Lung (tissue), 17 donors: ENCODE measurements at places on chromosomes 11 and 22.

DNA sequence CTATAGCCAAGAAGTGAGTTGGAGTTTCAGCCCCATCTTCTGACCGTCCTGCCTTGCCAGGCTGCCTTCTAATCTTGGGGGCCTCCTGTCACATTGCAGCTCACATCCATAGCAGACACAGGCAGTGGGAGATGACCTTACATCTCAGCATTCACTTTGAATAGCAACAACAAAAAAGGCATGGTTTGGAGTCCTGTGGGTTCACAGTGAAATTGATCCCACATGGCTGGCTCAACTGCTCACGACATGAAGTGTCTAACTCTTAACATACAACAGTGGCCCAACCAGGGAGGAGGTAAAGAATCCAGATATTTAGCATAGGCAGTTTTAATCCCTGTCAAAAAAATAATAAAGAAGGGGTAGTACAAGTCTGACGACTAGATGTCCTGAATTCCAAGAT lies 38.1 kb downstream of the DBX1 start:
- no peak for DNase-seq

DNA sequence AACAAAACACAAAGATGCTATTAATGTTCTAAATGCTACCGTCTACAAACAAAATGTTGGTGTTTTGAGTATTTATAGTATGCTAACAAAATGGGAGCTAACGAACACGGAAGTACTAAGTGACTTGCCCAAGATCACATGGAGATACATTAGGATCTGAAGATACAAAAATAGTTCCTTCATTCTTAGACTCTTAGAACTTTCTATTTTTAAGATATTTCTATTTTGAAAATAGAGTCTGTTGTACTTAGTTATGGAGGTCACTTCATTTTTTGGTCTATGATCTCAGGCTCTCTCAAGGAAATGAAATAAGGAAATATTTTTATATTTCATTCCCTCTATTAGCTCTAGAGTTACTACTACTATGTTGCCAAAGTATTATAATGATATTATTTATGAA lies 64.2 kb downstream of the APOL5 start:
- no peak for DNase-seq

DNA sequence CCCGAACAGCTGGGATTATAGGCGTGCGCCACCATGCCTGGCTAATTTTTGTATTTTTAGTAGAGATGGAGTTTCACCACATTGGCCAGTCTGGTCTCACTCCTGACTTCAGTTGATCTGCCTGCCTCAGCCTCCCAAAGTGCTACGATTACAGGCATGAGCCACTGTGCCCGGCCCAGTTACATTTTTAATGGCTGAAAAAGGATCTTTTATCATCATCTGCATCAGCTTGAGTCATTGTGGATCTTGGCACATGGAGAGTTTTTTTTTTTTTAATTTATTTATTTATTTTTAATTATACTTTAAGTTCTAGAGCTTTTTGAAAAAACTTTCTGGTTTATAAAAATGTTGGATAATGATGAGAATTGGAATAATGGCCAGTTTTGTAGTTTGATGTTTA lies 8.6 kb downstream of the IGHMBP2 start:
- DNase-seq: no peak

DNA sequence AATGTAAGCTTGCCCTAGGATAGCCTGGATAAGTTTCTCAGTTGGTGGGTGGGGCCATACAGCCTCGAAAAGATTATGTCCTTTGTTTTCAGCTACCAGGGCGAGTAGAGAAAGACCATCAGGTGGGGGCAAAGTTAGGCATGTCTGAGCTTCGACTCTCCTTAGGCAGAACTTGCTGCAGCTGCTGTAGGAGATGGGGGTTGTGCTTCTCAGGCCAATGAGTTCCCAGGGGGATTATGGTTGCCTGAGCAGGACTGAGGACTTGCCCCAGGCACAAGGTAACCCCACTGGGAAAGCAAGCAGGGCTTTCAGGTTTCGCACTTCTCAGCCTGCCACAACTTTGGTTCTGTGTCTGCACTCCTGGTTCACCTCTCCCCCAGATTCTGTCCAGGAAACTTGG lies 173.4 kb upstream of the SESN3 start:
- no peak for DNase-seq

DNA sequence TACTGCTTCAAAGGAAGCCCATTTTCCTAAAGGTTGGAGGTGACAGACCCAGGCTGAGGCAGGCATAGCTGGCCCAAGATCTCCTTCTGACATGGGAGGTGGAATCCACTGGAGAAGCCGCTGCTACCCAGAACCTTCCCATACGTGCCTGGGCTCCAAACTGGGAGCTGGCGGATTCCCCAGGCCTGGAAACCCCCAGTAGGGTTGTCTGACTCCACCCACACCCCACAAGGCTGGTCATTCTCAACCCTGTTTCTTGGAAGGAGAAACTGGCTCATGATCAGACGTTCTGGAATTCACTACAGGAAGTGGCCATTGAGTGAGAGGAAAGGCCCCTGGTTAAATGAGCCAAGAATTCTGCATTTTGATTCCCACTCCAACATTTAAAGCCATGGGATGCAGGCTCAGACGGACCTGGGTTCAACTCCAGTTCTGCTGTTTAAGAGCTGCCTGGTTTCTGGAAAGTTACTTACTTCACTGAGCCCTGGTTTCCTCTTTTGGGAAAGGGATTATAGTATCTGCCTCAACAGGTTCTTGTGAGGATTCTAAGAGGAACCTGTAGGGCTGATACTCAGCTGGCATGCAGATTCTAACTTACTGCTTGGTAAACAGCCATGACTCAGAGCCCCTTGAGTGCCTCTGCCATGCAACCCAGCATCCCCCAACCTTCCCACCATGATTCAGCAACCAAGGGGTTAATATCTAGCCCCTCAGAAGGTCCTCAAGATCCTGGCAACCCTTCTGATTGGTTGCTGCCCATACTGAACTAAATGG lies 19.4 kb upstream of the TSKU start:
- DNase-seq: peak; percentile 98
